Myocyte (in vitro differentiated cells): ENCODE measurements at places on chromosomes 7 and 10.

DNA sequence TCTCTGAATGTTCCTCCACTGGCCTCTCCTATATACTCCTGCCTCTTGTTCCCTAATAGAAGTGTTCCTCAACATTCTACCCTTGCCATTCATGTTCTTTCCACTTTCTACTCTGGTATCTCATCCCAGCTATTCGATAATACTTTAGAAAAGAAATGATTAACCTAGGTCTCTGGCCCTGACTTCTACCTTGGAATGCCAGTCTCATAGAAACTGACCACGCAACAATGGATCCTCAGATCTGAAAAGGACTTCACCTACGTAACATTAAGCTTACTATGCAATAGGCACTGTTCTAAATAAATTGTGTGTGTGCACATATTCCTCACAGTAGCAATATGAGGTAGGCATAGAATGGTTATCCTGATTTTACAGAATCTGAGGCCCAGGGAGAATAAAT, 234.5 kb downstream of the DNAJC1 start:
- no peak for DNase-seq

- no peak for DNase-seq
These were observed 21.3 kb downstream of the ZNF107 start for GRCh38 chr7:64687249-64687648.

DNA sequence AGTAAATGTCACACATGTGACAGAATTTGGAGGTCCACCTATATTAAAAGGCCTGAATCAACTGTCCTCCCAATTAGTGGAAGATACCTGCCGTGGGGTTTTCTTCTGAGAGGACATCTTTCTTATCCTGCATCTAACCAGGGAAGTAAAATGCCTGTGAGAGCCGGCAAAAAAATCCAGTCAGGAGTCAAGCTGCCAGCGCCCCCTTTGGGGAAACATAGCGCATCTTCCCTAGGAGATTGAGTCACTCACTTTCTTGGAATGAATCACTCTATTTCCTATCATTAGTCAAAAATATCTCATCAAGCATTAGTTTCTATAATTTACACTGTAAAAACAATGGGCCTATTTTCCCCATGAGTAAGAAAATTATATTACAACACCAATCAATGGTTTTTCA, 66.4 kb upstream of the ANK3 start:
- no peak for DNase-seq

DNA sequence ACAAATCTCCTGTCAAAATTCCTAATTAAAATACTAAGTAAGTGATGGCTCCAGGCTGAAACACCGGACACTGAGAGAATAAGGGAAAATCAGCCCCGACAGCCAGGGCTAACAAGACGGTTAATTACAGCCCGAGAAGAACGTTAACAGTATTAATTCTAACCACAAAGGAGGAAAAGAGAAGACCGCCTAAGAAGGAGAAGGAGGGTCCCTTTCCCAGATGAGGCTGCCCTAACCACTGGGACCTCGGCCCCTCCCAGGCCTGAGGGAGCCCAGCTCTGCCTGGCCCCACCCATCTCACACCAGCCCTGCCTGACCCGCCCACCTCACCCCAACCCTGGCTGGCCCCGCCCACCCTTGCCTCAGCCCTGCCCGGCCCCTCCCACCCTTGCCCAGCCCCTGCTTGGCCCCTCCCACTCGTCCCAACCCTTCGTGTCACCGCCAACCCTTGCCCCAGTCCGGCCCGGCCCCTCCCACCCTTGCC, 51.3 kb downstream of the PWWP2B start:
- DNase-seq = no peak

- DNase-seq = no peak
These were observed 7.5 kb downstream of the FAM131B start for GRCh38 chr7:143354965-143355364.

GRCh38 chr7:88866265-88866863, 70.8 kb upstream of the TEX47 start:
- no peak for DNase-seq

DNA sequence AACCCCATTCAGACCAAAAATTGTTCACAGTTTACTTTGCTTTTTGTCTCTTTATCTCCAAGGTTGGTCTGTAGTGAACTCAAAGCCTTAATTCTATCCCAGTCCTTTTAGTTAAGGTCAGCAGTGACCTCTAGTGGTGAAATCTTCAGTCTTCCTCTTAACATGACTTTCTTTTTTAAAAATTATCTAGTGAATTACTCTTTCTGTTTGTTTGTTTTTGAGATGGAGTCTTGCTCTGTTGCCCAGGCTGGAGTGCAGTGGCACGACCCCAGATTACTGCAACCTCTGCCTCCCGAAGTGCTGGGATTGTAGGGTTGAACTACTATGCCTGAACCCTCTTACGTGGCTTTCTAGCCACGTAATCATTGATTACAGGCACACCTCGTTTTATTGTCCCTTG, 25.0 kb downstream of the ZNF487 start:
- peak; percentile 87 for DNase-seq

GRCh38 chr7:55484241-55484640, 88.1 kb downstream of the VOPP1 start:
- DNase-seq = no peak

GRCh38 chr7:95798401-95798930, 26.1 kb downstream of the DYNC1I1 start:
- DNase-seq = no peak

DNA sequence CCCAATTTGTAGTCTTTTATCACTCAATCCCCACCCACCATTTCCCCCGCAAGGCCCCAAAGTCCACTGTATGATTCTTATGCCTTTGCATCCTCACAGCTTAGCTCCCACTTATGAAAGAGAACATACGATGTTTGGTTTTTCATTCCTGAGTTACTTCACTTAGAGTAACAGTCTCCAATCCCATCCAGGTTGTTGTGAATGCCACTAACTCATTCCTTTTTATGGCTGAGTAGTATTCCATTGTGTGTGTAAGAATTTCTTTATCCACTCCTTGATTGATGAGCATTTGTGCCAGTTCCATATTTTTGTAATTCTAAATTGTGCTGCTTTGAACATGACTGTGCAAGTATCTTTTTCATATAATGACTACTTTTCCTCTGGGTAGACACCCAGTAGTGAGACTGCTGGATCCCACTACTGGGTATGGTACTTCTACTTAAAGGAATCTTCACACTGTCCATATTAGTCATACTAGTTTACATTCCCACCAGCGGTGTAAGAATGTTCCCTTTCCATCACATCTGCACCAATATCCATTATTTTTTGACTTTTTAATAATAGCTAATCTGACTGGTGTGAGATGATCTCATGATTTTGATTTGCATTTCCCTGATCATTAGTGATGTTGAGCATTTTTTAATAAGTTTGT, 152.6 kb downstream of the JMJD1C start:
- no peak for DNase-seq

GRCh38 chr10:96225119-96225518, 46.2 kb downstream of the BLNK start:
- peak; percentile 27 for DNase-seq

- no peak for DNase-seq
These were observed 23.0 kb upstream of the AFAP1L2 start for GRCh38 chr10:114427124-114427852.

GRCh38 chr10:35607475-35608327, 2.6 kb downstream of the GJD4 start:
- DNase-seq = no peak

DNA sequence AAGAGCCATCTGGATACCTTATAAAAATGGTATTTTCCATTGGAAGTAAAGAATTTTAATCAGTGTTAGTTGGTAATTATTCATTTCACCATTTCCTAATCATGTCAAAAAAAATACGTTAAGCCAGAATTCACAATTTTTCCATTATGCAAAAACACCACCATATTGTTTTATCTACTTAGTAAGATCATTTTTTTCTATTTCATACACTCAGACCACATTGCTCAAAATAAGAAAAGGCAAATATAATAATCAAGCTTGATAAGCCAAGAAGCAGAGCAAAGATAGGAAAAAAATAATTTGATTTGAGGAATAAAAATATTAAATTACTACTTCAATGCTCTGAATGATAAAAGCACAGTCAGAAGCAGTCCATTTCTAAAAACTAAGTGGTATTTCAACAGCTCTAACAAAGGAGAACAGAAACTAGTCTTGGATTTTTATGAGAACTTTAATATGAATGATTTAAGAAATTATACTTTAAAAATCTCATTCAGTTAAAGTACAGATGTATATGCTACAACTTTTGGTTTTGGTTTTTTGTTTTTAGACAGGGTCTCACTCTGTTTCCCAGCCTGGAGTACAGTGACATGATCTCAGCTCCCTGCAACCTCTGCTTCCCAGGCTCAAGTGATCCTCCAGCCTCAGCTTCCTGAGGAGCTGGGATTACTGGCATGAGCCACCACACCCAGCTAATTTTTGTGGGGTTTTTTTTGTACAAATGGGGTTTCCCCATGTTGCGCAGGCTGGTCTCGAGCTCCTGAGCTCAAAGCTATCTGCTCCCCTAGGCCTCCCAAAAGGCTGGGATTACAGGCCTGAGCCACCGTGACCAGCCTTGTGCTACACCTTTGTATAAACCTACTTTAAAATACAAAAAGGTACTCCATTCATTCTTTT, 46.6 kb downstream of the LRRN3 start:
- DNase-seq = peak; percentile 22

GRCh38 chr10:23157691-23158369, 34.3 kb upstream of the PTF1A start:
- peak; percentile 41 for DNase-seq

DNA sequence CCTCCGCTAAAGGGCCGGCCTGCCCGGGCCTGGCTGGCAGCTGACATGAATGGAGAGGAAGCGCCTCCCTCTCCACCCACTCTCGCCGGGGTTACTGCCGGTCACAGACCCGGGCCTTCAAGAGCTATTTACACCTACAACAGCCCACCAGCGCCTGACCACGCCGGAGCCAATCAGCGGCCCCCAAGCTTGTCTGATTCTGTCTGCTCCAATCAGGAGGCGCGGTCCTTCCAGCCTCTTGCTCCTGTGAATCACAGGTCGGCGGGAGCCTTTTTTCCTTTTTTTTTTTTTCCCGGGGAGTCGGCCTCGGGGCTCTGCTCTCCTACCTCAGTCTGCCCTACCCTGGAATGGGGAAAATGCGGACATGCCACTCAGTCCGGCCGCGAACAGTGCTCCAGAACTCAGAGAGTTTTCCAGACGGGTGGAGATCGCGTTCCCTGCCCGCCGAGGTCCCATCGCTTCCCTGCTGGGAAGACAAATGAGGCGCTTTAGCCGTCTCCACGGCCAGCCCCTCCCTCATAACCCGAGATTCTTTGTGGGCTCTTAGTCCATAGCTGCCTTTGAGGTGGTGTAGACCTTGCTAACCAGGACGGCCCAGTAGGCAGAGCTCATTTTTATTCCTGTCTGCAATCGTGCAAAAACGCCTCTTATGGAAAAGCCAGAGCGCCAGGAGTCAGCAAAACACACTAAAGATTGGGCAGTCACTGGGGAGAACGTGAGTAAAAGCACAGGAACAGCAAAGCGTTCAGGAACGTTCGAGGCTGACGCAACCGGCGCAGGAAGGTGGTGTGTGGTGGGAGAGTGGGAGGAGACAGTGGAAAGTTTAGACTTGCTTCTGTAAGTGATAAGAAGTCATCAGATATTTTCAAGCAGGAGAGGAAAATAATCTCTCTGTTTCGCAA, 26.5 kb downstream of the SCD start:
- peak; percentile 100 for DNase-seq

GRCh38 chr7:24949884-24950283, 30.1 kb downstream of the OSBPL3 start:
- DNase-seq = no peak

- no peak for DNase-seq
These were observed 4.0 kb downstream of the VSTM4 start for GRCh38 chr10:49111320-49111698.

DNA sequence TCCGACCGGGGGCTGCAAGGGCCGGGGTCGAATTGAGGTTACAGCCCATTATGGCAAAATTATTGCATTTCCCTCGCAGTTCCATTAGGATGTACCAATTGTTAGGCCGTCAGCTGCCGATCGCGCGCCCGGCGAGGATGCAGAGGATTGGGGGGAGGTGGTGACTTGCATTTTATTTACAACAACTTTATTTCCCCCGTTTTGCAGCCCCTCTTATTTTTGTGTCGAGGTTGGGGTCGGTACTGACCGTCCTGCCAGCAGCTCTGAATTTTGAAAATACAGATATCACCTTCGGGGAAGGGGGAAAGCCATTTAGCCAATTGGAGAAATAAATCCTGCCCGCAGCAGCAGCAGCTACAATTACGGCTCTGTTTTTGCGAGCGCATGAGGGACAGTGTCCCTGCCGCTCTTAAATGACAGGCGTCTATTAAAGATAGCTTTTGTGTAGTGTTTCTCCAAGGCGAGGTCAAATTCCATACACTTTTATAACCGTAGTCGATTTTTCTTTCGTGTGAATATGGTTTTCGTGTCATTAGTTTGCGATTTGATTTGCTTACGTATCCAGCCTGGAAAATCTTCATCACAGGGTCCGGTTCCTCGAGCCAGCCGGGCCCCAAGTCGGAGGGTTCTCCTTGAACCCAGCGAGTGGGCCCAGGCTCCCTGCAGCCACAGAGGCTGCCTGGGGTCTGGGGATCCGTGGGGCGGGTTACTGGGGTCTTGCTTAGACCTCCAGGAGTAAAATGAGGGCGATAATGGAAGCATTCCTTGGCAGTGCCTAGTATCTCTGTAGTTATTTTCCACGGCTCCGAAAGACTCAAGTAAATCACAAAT, 684 bp upstream of the HOXA5 start:
- DNase-seq = no peak

GRCh38 chr10:109972372-109973001, 35.3 kb upstream of the ADD3 start:
- DNase-seq = no peak

- no peak for DNase-seq
These were observed 361.8 kb upstream of the MGMT start for GRCh38 chr10:129105266-129105665.

DNA sequence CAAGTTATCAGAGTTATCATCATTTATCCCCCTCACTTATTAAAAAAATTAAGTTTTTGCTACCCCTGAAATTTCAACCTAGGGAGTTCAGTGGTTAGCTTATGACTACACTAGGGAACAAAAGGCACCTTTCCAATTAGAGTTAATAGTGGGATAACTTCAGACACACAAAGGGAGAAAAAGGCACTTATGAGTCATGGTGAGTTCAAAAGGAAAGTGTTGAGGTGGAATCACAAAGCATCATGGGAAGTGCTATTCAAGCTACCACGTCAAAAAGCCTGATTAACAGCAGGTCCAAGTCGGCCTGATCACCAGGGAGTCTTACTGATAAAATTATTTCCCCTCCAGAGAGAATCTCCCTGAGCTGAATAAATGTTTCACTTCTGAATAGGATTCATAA, 165.7 kb downstream of the C7orf25 start:
- no peak for DNase-seq

- peak; percentile 58 for DNase-seq
These were observed 1.8 kb downstream of the LAMB1 start for GRCh38 chr7:108000875-108001763.

DNA sequence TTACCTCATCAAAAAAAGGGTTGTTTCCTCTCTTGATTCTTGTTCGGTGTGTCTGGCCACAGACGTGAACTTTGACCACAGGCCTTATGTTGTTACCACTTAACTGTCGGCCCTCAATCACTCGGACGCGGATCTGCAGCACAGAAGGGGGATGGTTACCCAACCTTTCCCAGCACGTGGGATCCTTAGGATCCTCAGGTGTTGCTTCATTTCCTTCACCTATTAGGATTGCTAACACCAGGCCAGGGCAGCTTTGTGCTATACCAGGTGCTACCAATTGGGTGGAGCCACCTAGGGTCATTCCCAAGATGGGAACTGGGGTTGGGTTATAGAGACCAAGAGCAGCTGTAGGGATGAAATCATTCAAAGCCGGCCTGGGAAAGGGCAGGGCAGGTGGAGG, 73.4 kb downstream of the MYOF start:
- peak; percentile 24 for DNase-seq
